ENCODE measurements at places on chromosomes 5 and 9.

- DNase-seq: no peak
Measured at GRCh38 chr5:142542906-142543305, 143.0 kb downstream of the FGF1 start.

GRCh38 chr9:32412440-32412839, 28.0 kb downstream of the ACO1 start:
- no peak for DNase-seq

DNA sequence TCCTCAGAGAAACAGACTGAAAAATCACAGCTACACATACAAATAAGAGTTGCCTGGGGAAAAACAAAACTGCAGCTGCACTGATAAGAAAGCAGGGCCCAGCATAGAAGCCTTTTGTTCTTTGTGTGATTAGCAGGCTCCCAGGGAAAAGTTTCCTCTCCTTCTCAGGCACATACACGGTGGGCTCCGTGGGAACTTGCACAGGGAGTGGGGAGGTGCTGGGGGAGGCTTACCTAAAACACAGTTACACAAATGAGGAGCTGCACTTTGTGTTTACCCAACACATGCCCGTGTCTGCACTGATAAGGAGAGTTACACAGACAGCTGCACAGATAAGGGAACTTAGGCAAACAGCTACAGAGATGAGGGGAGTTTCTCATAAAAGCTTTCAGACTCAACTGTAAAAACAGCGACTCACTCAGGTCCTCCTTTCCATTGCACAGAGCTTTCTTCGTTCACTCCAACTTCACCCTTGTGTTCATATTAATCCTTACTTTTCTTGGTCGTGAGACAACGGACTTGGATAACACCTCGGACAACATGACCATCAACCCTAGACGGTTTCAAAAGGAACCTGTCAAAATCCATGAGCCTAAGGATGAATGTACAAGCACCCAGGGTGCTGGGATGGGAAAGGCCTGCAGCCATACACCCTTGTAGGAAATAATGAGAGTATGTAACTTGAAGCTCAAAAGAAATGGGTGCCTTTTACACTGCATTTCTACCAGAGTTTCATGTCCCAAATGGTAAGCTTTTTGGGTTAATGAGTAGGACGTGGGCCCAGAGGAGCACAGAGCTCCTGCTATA, 50.8 kb downstream of the SERINC5 start:
- DNase-seq: no peak

GRCh38 chr5:104594850-104595249, 1032.3 kb upstream of the NUDT12 start:
- DNase-seq: no peak

DNA sequence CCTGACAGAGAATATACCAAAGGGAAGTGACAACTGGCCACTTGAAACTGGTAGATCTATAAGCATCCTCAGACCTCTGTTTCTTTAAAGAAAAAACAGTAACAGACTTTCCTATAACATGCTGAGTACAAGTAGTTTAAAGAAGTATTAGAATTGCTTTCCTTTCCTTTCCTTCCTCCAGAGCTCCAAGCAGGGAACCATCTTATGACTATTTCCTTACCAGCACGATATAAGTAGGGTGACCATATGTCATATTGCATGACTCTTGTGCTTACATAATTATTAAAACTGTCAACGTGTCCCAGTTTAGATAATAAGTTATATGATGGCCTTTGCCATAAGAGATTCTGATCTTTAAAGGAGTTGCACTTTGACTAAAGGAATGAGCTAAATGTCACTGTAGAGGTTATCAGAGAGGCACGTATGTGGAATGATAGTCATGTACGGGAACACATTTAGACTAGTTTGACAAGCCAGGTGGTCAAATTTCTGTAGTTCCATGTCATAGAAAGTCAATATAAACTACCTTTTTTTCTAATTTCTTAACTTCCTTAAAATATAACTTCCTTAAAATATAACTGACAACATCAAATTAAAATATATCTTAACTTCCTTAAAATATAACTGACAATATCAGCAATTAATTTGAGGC, 212.7 kb upstream of the CD180 start:
- DNase-seq: no peak

DNA sequence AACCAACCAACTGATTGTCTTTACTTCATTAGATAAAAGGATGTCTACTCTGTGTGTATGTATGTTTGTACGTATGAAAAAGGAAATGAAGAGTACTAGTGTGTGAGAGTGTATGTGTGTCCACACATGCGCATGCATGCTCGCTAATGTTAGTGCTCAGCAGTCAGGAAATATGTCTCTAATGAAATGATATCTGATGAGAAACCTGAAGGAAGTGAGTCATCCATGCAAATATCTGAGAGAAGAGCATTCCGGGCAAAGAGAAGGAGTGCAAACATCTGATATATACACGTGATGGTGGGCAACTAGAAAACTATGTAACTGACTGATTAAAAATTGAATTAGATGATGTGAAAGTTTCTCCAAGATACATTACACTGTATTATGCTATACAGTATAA, 29.6 kb upstream of the UGCG start:
- DNase-seq: no peak

GRCh38 chr5:51208296-51208695, 175.0 kb upstream of the ISL1 start:
- no peak for DNase-seq

DNA sequence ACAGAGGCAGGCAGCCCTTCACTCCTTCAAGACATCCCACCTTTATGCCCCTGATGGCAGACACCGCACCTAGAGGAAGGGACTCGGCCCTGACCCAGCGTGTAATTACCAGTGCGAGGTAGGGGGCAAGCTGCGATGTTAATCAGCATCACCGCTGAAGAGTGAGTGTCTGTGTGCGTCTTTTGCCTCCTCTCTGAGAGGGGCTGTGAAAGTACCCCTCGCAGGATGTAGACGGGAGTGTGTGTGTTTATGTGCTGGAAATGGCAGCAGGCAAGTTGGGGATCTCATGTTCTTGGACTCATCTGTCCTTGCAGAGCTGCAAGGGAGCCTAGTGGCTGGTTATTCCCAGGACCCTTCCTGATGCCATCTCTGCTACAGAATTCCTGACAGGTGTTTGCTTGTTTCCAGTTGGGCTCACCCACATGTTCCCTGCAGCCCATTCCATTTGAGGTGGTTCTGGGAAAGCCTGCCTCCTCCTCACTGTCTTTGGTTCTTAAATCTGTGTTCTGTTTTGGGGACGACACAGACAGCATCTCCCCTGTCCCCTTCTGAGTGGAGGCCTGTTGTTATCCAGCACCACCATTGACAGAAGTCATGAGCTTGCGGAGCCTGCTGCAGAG, 70.5 kb downstream of the ZNF618 start:
- DNase-seq: no peak

DNA sequence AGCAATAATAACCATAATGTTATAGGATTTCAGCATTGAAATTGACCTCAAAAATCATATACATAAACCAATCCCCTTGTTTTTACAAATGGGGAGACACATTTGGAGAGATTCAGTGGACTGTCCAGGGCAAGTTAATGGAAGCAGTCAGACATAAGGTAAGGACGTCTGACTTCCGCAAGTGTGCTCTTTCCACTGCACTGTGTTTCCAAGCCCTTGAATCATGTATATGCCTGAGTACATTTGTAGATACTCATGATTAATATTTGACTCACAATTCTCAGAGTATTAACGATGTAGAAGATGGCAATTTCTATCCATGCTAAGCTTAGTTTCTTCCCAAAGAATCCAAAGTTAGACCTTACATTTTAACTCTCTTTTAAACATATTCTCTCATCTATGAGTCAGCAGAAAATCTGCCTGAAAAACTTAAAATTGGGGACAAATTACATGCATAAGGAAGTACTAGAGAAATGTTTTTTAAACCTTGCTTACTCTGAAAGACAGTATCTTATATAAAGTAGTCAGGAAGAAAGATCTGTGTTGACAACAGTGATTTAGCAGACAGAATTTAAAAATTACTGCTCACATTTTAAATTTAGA, 165.3 kb downstream of the NFIB start:
- no peak for DNase-seq

GRCh38 chr5:14153932-14154731, 11.0 kb downstream of the TRIO start:
- DNase-seq: no peak

GRCh38 chr9:135130207-135130976, 42.9 kb downstream of the OLFM1 start:
- no peak for DNase-seq
